ENCODE measurements at places on chromosomes 16 and 17. TPM values are rescaled to one million over a fixed set of nuclear protein-coding genes. Genes with fewer than 3 reads are reported as not detected.

DNA sequence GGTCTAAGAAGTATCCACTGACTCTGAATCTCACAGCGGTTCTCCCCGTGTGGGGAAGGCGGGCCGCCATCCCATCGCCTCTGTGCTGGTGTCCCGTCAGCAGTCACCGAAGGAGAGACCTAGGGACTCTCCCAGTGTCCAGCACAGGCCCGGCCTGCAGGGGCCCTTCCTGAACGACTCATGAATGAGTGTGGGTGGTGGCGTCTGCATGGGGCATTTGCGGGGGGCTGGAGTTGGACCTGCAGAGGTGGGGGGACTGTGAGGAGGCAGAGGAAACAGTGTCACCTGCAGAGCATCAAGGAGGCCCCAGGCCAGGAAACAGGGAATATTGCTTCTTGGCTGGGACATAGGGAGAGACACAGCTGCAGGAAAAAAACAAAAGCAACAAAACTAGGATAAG is 10.3 kb downstream of the KCNG4 start:
- ATAC-seq, result peak; percentile 24

DNA sequence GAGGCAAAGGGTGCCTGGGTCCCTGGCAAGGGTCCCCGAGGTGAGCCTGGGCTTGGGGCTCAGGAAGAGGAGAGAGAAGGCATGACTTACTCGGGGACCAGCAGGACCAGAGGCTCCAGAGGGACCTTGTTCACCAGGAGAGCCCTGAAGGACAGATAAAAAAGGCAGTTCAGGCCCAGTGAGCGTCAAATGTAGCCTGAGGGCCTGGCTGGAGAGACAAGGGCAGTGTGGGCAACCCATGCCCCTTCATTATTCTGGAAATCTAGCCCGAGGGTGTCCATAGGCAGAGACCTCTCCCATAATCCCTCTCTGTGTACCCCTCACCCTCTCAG is 14.1 kb downstream of the COL1A1 start:
- ATAC-seq, result no peak

Gene DNASE1L2
- 0.12 TPM for total RNA-seq

- no peak for ATAC-seq
Measured at GRCh38 chr17:29663155-29663554, 40.4 kb upstream of the CORO6 start.

DNA sequence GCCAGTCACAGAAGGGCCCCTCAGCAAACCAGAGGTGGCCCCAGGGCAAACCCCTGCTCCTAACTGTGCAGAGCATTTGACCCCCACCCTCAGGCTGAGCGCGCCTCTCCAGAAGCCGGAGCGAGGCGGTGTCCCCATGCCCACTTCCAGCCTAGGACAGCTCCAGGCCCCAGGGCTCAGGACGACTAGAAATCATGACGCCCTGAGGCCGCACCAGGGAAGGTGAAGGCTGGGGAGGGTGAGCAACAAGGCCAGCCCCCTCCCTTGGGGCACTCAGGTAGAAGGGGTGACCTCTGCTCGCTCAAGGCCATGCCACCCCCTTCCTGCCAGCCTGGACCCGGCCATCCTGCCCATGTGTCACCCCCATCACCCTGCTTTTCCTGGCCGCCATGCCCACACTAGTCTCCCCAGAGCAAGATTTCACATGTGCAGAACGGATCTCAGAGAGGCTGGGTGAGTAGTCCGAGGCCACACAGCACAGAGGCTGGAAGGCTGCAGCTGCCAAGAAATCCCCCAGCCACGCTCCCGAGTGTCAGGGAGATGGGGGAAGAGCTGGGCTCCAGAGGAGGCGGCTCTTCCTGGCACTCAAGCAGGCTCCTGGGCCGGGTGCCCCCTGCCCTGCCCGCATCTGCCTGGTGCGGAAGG is 2.1 kb upstream of the PVALEF start:
- ATAC-seq, result no peak

GRCh38 chr17:18070861-18071340 is 16.8 kb upstream of the DRG2 start:
- ATAC-seq, result no peak

DNA sequence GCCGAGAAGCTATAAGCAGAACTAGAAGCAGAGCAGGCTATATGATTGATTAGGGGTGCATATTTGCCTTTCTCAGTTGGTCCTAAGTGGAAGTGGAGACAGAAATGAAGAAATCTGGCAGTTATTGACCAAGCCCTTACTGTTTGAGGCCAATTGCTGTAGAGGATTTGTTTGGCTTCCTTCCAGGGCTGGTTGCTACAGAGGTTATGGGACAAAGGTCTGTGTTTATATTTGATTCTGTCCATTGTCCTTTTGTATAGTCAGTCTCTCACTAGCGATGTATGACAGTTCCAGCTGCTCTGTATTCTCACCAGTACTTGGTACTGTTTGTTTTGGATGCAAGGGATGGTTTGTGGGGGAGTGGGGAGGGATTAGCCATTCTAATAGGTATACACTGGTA is 7.3 kb upstream of the ALOX15 start:
- ATAC-seq, result no peak

DNA sequence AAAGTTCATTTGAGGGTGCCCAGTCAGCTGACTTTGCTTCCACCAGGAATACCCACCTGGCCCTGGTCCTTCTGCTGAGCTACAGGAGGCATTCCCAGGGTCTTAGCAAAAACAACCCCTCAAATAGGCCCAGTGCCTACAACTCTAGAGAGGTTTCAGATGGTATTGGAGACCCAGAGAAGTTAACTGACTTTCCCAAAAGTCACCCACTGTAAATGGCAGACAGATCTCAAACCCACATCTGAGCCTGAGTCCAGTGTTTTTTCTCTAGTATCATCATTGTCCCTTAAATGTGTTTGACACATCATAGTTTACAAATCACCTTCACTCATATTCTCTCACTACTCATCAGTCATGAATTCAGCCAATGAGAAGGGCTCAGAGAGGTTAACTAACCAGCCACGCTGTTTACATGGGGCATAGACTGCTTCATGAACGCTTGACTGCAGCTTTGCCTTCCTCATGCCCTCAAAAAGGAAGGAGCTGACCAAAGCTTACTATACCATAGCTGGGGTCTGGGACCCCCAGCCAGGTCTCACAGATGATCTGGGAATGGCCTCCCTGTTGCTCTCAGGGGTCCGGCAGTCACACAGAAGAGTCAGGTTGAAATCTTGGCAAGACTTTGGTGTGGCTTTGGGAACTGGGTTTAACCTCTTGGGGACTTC is 3.7 kb downstream of the PHOSPHO1 start:
- no peak for ATAC-seq

DNA sequence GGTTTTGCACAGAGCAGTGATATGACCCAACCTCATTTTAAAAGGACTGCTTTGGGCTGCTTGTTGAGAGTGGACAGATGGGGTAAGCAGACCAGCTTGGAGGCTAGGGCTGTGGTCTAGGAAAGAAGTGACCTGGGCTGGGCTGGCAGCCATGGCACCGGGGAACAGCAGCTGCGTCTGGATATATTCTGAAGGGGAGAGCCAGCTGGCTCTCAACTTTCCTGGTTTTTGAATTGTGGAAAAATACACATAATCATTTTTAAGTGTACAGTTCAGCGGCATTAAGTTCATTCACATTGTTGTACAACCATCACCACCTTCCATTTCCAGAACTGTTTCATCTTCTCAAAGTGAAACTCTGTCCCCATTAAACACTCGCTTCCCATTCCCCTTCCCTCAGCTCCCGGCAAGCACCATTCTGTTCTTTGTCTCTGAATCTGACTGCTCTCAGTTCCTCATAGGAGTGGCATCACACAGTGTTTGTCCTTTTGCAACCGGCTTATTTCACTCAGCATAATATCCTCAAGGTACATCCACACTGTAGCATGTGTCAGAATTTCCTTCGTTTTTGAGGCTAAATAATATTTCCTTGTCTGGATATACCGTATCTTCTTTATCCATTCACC is 113.2 kb downstream of the SPECC1 start:
- no peak for ATAC-seq

GRCh38 chr17:21363776-21364642 is 12.1 kb upstream of the KCNJ12 start:
- no peak for ATAC-seq

GRCh38 chr17:73643001-73643851 is 1.0 kb downstream of the SDK2 start:
- peak; percentile 26 for ATAC-seq

- ATAC-seq, result peak; percentile 18
Measured at GRCh38 chr17:46800573-46800972, 17.9 kb downstream of the WNT3 start.

Gene KRTAP4-1
- total RNA-seq, result not detected

GRCh38 chr16:50489182-50489581 is 59.0 kb upstream of the NKD1 start:
- no peak for ATAC-seq

DNA sequence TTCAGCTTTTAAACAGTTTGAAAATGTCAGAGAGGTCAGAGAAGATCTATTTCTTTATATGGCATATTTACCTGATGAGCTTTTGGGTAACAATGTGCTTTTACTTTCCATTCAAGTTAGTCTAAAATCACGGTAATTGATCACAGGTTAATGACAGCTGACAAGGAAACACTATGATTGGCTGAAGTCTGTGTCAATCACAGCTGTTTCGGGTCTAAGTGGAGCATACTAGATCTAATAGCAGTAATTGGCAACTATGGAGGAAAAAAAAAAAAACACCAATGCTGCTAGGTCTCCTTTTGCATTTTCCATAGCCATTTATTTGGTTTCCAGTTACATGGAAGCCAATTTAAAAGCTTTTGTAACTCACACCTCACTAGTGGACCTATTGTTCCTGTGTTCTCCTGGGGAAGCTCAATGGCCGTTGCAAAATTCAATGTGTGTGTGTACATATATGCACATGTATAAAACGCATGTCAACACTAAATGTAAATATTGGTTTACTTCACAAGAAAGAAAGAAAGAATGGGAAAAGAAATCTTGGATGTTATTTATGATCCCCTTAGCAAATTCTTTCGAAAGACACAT is 568.3 kb upstream of the ZFHX3 start:
- no peak for ATAC-seq

- peak; percentile 4 for ATAC-seq
Measured at GRCh38 chr17:17413215-17413792, 63.5 kb upstream of the MED9 start.

- ATAC-seq, result no peak
Measured at GRCh38 chr16:24471561-24472350, 67.6 kb upstream of the RBBP6 start.

DNA sequence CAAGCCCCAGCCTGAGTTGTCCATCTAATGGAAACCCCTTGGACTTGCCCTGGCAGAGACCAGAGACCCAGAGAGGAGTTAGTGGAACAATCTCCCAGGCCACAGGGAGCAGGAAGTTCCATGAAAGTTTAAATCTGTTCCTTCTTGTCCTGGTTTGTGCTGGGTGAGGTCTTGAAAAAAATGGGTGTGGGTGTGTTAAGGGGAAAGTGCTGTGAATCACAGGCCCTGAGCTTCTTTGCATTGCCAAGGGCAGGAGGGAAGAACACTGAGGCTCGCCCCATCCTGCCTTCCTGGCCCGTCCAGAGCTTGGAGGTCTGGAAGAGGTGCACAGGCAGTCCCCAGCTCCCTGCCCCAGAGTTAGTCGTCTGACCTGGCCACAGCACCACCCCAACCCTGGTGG is 2.3 kb downstream of the ADORA2B start:
- peak; percentile 77 for ATAC-seq

- ATAC-seq, result no peak
Measured at GRCh38 chr17:73045724-73046123, 46.8 kb downstream of the SLC39A11 start.

All from esophagus mucosa (tissue), 1 donor.